ENCODE measurements at places on chromosomes 7 and 10.
A peak's percentile ranks its signal among the peaks of the same experiment; 100 is the strongest.

- peak; percentile 87 for DNase-seq
Measured at GRCh38 chr7:16989811-16990413, 108.1 kb upstream of the AGR3 start.

DNA sequence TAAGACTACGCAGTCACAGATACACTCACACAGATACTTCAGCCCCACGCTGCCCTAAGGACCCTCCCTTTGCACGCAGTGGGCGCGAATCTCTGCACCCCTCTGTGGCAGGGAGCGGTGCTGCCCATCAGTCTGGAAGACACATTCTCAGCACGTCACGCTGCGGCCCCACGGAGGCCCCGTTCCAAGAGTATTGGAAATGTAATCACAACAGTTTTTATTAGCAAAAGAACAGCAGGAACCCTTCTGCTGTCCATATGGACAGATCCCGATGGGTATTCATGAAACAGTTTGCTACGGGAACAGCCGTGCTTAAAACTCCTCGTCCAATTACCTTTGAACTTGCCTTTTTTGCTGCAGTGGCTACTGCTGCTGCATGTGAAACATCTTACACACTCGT, 131.0 kb downstream of the RPS24 start:
- DNase-seq, result no peak

GRCh38 chr10:109975244-109976190, 32.3 kb upstream of the ADD3 start:
- peak; percentile 52 for DNase-seq

- peak; percentile 83 for DNase-seq
Measured at GRCh38 chr10:14545827-14546226, 215.1 kb upstream of the FRMD4A start.

DNA sequence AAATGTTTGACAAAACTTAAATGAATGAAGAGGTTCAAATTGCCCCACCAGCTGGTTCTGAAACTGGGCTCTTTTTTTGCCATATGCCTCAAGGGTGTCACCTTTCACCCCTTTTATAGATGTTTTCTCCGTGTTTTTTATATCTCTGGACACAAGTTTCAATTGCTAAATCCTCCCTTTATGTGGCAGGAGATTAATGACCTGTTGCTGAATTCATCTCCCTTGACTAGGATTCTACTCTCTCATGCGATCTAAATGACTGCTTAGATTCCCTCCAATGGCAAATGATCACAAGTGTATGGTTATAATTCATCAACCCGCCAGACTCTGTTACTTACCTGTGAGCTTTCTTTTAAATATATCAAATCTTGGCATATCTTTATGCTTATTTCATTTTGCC, 677.0 kb upstream of the POT1 start:
- DNase-seq, result no peak

All from EH (cell line).